Astrocyte of the spinal cord (primary cell): ENCODE measurements at places on chromosomes 16 and 17.
A peak's percentile ranks its signal among the peaks of the same experiment; 100 is the strongest.

GRCh38 chr16:66386629-66387622 lies 20.4 kb downstream of the CDH5 start:
- no peak for DNase-seq

DNA sequence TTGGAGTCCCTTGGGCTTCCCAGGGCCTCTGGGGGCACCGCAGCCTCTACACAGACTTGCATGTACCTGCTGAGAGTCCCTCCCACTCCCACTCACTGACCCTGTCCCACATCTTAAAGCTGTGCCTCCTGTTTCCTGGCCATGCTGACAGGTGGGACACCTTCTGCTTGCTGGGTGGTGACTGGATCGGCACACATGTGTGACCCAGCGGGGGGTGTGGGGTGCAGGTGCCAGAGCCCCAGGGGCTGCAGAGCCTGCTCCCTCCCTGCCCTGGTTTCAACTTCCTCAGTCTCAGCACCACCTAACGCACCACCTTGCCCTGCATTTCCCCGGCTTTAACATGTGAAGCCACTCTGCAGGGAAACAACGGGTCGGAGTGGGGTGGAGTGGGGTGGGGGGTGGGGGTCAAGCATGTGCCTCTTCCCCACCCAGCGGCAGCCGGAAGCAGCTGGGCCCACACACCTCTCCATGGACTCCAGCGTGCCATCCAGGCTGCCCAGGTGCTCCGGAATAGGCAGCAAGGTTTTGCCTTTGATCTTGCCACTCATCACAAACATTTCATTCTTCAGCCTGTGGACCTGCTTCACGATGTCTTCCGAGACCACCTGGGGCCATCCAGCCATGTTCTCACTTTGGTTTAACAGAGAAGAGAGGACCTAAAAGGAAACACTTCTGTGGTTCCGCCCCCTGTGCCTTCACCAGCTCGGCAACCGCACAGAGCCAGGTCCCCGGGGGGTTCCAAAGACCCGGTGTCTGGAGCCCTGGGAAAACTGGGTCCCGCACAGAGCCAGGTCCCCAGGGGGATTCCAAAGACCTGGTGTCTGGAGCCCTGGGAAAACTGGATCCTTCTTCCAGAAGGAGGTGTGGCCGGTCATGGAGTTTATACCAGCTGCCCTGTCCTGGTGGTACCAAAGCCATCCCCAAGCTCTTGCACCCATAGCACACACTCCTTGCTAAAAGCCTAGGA lies 4.7 kb downstream of the DNAH17 start:
- DNase-seq = no peak

- no peak for DNase-seq
These were observed 160.2 kb upstream of the CHMP6 start for GRCh38 chr17:80831491-80831890.

DNA sequence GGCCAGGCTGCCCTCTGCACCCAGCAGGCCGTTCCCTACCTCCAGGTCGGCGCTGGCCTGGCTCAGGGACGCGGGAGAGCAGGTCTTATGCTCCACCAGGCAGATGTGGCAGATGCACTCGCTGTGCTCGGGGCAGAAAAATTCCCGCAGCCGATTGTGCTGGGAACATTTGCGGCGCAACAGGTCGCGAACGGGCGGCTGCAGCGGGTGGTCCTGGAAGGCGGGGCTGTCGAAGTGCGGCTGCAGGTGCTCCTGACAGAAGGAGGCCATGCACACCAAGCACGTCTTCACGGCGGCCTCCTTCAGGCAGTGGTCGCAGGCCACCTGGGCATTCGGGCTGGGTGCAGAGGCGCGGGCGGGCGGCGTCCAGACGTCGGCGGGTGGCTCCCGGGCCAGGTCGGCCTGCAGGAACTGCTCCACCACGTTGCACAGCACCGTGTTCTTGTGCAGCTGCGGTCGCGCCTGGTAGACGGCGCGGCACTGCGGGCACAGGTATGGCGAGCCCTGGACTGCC lies 439 bp downstream of the TRIM25 start:
- no peak for DNase-seq

- no peak for DNase-seq
These were observed 13.5 kb upstream of the LYRM9 start for GRCh38 chr17:27906623-27907022.

DNA sequence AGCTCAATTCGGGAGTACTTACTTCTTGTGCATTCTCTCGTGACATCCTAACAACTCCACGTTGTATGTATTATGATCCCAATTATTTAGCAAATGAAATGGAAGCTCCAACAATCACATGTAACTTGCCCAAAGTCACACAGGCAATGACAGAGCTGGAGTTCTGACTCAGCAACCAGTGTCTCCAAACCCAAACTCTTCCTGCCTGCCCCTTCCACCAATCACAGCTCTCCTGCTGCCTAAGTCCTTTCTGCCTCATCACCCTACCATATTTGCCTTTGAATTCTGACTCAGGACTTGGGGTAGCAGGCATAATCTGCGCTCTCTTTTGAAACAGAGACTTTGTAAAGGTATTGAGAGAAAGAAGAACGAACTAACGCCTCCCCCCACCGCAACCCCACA lies 245.2 kb upstream of the MAF start:
- DNase-seq = no peak

GRCh38 chr16:67963662-67964321 lies 4.6 kb downstream of the SLC12A4 start:
- no peak for DNase-seq

DNA sequence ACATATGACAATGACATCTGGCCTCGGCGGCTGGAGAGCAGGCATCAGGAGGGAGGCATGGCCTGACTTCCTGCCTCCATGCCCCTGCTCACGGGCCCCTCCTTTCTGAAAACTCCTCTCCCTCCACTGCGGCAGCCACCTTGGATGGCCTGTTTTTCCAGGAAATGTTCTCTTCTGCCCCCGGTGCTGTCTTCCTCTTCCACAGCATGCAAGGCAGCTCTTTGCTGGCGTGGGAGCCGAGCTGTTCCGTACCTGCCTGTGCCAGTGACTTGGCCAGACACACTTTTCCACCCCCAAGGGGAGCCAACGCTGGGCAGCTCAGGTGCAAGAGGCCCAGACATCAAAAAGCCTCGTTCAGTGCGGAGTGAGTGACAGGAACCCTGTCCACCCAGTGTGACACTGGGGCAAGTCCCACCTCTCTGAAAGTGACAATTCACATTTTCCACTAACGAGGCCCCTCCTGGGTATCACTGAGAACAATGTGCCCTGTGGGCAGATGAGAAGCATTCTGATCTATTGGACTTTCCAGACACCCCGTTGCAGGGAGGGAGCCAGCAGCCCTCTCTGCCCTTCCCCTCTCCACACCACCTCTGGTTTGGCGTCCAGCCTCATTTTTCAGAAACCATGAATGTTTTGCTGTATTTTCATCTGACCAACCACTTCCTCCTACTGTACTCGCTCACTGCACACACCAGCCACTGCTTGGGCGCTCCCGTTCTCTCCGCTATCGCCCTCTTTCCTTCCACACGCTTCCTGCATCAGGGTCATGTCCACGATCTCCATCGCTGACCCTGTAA lies 31.2 kb downstream of the NSMCE1 start:
- peak; percentile 35 for DNase-seq

DNA sequence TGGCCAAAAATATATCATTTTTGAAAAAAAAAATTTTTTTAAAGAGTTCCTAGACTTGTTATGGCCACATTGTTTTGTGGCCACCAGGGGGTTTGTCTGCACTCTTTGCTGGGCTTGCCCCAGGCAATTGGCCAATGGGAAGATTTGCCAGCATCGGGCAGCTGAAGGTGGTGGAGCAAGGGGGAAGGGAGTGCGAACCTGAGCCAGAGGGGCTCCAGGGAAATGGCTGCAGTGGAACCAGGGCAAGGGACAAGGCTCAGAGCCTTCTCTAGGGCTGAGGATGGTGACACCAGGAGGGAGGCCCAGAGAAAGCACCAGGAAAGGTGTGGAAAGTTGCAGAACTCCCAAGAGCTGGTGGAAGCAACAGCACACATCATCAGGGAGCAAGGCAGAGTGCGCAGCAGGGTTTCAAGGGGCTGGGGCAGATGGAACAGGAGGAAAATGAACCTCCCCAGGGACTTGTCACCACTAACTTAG lies 15.5 kb upstream of the CMIP start:
- DNase-seq = no peak

GRCh38 chr17:62134397-62134796 lies 69.3 kb upstream of the MED13 start:
- no peak for DNase-seq

DNA sequence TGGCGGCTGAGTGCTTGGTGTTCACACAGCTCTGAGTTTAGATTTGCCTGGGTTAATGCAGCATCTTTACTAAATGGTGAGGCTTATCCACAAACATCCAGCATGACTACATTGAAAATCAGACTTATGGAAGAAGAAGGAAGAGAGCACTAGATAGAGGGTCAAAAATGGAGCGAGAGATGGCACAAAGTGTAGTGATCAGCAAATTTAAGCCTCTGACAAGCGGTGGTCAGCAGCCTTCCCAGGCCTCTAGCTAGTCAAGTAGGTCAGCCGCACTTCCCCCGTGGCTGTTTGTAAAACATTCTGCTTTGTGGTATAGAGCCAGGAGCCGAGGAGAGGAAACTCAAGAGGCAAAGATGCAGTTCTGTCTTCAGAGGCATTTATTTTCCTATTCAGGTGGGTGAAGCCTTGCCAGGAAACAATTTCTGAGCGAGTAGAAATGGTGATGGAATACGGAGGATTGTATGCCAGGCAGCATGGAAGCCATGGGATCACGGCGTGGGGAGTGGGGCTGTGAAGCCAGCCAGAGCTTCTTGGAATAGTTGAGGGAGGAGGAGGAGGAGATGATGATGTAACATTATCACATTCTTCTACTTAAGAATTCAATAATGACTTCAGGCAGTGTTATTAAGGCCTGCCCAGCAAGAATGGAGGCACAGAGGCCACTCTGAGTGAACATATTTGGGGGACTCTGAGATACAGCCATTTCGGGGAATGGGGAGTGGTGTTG lies 118.9 kb downstream of the MSI2 start:
- DNase-seq = no peak

GRCh38 chr17:18004884-18005305 lies 32.2 kb downstream of the DRC3 start:
- DNase-seq = no peak

- DNase-seq = no peak
These were observed 222.1 kb upstream of the CHMP6 start for GRCh38 chr17:80769516-80769915.

GRCh38 chr17:55330344-55330933 lies 65.7 kb downstream of the HLF start:
- no peak for DNase-seq

- peak; percentile 45 for DNase-seq
These were observed 82.9 kb upstream of the FOXF1 start for GRCh38 chr16:86427433-86427851.

DNA sequence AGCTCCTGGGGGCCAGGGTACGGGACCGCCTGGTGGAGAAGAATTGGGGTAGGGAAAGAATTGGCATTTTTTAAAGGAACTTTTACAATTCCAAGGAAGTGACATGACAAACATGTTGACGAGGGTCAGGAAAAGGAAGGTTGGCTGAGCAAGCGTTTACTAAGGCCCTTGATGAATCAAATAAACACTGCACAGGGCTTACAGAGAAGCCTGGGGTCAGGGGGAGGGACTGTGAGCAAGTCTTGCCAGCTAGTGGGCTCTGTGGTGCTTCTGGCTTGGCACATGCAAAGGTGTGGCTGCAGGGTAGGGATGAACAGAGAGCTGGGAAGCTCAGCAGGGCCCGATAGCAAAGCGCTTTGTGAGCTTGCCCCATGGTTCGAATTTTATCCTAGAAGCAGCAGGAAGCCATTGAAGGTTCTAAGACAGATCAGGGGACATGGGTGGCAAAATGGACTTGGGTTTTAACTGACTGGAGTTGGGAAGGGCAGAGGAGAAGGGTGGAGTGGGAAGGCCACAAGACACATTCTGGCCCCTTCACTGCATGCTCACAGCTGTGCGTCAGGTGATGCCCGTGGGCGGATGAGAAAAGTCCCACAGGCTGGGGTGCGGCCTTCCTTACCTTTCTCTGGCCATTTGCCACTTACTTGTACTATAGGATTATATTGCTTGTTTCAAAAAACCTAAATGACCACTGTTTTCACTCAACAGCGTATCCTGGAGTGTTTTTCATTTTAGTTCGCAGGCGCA lies 117.8 kb downstream of the SOCS1 start:
- DNase-seq = no peak

GRCh38 chr16:4679850-4680636 lies 13.3 kb upstream of the NUDT16L1 start:
- no peak for DNase-seq

DNA sequence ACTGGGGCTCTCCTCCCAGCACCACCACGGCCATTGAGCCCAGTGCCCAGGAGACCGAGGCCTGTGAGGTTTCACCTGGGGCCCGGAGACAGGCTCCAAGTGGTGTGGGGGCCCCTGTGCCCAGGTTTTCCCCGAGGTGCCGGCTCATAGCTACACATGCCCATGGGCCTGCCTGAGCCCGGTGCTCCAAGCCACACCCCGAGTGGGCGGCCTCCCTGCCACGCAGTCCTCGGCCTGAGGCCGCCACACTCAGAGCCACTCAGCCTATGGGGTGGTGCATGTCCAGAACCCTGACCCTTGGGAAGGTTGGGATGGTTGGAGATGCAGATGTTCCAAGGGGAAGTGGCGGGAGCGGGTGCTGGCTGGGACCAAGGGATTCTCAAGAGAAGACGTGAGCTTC lies 24.1 kb downstream of the JPH3 start:
- no peak for DNase-seq
